CD4-positive, alpha-beta T cell treated with Interleukin-15 for 4 hours (primary cell): ENCODE measurements at places on chromosomes 1 and 21.
A peak's percentile ranks its signal among the peaks of the same experiment; 100 is the strongest.

DNA sequence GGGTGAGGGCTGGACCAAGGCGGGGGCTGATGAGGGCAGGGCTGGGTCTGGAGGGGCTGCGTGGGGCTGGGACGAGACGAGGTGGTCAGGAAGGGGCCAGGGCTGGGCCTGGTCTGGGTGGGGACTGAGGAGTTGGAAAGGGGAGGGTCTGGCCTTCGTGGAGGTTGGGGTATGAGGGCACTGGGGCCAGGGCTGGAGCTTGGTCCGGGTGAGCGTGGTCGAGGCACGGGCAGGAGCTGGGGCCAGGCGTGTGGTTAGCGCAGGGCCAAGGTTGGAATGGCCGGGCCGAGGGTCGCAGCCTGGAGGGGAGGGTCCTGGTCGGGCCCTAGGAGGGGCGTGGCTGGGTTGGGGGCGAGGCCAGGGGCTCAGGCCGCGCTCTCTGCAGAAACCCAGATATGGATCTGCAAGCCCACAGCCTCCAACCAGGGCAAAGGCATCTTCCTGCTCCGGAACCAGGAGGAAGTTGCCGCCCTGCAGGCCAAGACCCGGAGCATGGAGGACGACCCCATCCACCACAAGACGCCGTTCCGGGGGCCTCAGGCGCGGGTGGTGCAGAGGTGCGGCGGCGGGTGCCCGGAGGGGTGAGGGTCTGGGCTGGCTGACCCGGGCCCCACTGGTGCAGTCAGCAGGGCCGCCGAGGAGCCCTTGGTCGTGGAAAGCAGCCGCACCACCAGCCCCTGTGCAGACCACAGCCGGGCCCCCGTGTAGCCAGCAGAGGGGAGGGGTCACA, 9.0 kb downstream of the TTLL10 start:
- DNase-seq, result no peak

- no peak for DNase-seq
Measured at GRCh38 chr1:48676376-48676775, 100.3 kb downstream of the BEND5 start.

- no peak for DNase-seq
Measured at GRCh38 chr1:203296460-203297073, 8.8 kb upstream of the BTG2 start.

DNA sequence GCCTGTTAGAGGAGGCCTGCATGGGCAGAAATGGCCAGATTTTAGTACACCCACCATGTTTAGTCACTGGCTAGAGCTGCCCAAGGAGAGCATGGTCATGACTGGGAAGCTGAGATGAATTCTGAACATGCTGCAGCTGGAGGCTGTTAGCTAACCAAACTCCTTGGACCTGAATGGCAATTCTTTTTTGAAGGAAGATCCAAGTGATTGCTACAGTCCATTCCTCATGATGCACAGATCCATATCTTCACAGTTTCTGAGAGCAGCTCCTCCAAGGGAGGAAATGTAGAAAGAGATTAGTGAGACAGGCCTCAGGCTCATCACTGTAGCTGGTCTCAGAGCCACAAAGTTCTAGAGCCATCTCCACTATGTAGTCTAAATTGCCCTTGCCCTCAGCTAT, 11.1 kb downstream of the ZFYVE9 start:
- no peak for DNase-seq

GRCh38 chr1:55053265-55053954, 14.1 kb downstream of the PCSK9 start:
- DNase-seq, result no peak

- DNase-seq, result no peak
Measured at GRCh38 chr1:56576880-56577405, 2.4 kb downstream of the PLPP3 start.

GRCh38 chr1:39104158-39105060, 78.3 kb downstream of the NDUFS5 start:
- DNase-seq, result no peak

- no peak for DNase-seq
Measured at GRCh38 chr1:53398576-53399365, 60.4 kb upstream of the DMRTB1 start.

- DNase-seq, result peak; percentile 48
Measured at GRCh38 chr1:185244015-185244747, 72.9 kb downstream of the IVNS1ABP start.

GRCh38 chr1:37513795-37514349, 694 bp downstream of the MEAF6 start:
- peak; percentile 57 for DNase-seq

DNA sequence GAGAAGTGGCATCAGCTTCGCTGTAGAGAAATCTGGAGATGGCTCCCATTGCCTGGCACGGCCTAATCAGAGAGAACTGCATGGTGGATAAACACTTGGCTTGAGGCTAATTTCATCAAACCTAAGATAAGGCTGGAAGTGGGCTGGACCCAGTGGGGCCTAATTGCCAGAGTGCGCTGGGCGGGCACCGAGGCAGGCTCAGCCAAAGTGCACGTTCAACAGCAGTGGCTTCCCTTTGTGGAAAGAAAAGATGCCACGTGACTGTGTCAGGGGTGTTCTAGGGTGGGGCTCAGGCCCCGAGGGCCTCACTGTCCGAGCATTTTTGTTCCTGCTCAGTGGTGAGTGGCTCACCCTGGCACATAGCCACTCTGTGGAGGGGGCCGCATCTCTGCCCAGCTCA, 5.8 kb downstream of the PLCH2 start:
- no peak for DNase-seq

GRCh38 chr1:52119301-52120079, 22.4 kb upstream of the ZFYVE9 start:
- no peak for DNase-seq

DNA sequence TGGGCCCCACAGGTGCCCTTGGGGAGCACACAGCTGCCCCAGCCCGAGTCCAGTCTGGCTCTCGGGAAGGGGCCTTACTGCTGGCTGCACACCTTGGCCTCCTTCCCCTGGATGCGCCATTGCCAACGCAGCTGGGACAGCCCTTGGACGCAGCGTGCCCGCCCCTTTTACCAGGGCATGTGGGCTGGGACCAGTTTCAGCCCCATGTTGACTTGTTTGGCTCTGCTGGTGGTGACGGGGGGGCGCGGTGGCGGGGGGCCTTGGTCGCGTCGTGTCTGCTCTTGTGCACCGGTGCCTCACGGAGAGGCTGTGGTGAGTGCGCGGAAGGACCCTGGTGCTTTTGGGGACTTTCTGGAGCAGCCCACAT, 19.6 kb downstream of the SKI start:
- DNase-seq, result no peak

DNA sequence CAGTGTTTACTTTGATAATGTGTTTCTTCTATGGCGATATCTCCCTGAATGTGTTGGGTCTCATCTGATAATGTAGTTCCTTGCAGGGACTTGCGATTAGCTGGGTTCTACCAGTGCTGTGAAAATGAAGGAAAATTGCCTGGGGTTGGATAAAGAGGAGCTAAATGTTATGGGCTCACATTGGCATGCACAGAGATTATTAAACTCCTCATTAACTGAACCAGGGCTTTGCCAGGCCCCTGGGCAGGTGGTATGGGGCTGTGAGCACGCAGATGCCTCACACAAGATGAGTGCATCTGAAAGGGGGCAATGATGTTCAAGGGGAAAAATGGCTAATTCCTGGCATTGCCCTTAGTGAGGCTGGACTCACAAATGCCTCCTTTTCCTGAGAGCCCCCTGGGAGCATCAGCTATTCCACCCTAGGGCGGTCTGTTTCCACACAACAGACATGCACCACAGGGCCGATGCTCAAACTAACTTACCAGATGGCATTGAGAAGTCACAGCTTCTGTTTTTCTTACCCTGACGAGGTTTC, 321.1 kb downstream of the SEC16B start:
- no peak for DNase-seq

DNA sequence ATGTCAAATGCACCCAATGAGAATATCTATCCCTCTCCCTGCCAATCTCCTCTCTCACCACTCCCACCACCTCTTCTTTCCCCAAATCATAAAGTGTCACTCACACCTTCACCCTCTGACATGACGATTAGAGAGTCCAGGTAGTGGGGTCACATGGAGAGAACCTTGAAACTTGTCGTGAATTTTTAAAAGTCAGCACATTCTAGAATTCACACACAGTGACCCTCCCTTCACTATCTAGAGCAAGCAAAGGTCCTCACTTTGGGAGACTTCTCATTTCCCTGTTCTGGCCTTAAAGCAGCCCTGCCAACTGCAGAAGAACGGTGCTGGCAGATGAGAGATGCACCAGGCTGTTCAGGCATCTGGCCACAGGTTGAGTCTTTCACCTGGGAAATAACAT, 61.9 kb downstream of the CD34 start:
- DNase-seq, result no peak

DNA sequence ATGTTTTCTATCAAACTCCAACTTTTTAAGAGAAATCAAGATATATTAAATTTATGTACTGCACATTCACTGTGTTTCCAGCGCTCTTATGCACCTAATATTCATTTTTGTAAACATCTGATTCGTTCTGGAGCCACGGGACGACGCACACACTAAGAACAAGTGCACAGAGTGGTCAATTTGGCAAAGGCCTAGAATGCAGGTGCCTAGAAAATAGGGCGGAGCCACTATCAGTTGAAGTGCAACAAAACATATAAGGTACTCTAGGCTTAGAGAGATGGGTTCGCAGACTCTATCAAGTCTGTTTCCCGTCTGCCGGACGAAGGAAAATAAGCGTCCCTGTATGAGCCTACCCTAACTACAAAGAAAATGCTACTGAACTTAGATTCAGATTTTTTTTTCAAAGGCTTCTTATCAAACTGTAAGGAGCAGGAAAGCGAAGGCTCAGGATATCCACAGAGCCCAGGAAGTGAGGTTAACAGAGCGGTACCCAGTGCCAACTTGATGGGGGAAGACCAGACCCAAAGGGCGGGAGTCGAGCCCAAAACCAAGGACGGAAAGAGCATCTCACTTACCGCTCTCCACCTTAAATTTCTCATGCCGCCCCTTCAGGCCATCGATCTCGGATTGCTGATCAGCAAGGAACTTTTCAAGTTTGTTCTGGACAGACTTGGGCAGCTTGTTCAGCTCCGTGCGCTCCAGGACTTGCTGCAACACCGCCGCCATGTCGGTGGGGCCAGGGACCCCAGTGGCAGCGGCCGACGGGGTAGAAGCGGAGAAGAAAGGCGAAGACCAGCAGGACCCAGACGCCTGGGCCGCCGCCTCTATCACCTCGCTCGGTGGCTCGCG, 526 bp downstream of the TPR start:
- peak; percentile 40 for DNase-seq

GRCh38 chr21:40623528-40623927, 223.4 kb downstream of the DSCAM start:
- no peak for DNase-seq

DNA sequence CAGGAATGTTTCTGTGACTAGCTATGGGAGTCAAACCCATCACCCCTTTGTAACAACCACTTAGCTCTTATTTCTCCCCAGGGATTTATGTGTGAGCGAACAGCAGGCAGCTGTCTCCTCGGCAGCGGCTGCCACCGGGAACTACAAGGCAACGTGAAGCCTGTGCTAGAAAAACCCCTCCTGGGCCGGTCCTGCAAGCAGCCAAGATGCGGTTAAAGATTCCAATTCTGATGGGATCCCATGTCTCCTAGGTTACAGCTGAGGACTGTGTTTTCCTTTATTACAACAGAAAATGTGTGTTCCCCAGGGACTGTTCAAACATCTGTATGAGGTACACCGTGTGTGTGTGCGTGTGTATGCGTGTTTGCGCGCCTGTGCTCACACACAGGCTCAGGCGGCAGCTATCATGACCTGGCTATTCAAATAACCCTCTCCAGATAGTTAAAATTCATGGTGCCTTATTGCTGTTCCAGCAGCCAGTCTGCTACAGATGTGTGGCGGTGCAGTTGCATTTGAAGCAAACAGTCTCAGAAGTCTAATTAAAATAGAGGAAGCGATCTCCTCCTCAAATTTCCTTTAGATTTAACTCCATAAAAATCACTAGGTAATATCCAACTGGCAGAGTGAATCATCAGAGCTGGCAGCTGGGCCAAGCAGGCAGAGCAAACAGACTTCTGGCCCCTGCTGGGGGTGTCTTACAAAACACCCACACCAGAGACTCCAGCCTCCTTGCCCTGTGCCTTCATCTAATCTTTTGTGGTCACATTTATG, 68.0 kb downstream of the LMX1A start:
- DNase-seq, result no peak

- DNase-seq, result no peak
Measured at GRCh38 chr1:54282101-54282847, 82.3 kb downstream of the MRPL37 start.

DNA sequence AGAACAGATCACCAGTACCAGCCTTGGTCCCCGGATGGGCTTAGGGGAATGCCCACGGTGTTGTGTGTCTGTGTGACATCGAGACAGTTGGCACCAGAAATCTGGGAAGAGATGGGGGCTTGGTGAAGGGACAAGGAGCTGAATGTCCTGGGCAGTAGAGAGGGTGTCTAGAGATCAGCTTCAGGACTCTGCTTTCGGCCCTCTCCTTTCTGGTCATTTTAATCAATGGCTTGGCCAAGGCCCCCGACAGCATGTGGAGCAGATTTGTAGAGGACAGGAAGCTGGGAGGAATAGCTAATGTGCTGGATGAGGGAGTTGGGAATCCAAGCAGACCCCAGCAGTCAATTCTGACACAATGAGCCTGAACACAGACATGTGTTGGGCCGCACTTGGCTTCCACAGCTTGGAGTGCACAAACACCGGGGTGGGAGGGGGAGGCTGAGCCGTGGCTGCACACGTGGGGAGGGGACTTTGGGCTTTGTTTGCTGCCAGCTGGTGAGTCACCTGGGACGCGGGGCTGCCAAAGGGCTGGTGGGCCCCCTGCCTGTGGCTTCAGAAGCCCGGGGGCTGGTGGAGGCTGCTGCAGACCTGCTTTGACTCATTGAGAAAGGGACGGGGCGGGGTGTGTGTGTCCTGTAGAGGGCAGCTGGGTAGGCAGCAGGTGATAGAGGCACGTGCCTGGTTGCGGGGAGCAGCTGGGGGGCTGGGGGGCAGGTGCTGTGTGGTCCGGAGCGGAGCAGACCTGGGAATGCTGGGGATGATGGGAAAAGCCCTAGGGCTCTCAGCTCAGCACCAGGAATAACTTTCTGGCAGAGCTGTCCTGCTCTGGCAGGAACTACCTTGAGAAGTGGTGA, 20.9 kb downstream of the SLC1A7 start:
- no peak for DNase-seq

GRCh38 chr21:33644383-33645074, 2.2 kb downstream of the ITSN1 start:
- no peak for DNase-seq

DNA sequence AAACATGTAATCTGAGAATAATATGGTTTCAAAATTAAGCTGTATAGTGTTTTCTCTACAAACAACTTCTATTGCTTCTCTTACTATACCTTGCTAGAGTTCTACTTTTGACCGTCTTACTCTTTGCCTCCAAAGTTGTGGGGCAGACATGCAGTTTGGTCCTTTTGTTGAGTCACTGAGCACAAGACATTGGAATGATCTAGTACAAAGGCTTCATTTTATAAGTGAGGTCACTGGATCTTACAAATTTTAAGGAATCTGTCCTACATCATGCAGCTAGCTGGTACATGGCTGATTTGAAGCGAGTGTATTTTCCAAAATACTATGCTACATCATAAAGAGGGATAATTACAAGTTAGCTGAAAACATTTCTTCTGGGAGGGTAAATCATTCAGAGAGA, 28.8 kb downstream of the OR10J1 start:
- DNase-seq, result no peak
